ENCODE measurements at places on chromosomes 7 and 10.

DNA sequence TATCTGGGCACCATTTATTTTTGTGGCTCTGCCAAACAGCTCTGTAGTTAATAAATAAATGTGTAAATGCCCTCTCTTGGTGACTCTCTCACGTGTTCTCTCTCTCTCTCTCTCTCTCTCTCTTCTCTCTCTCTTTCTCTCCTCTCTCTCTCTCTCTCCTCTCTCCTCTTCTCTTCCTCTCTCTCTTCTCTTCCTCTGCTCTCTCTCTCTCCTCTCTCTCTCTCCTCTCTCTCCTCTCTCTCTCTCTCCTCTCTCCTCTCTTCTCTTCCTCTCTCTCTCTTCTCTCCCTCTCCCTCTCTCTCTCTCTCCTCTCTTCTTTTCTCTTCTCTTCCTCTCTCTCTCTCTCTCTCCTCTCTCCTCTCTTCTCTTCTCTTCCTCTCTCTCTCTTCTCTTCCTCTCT is 145.8 kb upstream of the TMEM72 start:
- no peak for DNase-seq

DNA sequence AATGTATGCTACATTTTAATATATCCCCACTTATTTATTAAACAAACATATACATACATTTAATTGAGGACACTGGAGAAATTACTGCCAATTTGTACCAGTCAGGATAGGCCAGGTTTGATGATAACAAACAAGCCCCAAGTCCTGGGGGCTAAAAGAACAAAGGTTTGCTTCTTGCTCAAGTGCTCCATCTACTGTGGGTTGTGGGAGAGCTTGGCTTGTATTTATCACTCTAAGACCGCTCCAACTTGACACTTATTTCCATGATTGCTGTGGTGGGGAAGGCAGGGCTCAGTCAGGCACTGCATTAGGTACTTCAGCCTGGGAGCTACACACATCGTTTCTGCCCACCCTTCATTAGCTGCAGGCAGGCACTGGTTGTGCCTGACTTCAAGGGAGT is 136.6 kb upstream of the ZNF32 start:
- DNase-seq, result no peak

- no peak for DNase-seq
Measured at GRCh38 chr7:43072530-43072929, 39.9 kb upstream of the HECW1 start.

DNA sequence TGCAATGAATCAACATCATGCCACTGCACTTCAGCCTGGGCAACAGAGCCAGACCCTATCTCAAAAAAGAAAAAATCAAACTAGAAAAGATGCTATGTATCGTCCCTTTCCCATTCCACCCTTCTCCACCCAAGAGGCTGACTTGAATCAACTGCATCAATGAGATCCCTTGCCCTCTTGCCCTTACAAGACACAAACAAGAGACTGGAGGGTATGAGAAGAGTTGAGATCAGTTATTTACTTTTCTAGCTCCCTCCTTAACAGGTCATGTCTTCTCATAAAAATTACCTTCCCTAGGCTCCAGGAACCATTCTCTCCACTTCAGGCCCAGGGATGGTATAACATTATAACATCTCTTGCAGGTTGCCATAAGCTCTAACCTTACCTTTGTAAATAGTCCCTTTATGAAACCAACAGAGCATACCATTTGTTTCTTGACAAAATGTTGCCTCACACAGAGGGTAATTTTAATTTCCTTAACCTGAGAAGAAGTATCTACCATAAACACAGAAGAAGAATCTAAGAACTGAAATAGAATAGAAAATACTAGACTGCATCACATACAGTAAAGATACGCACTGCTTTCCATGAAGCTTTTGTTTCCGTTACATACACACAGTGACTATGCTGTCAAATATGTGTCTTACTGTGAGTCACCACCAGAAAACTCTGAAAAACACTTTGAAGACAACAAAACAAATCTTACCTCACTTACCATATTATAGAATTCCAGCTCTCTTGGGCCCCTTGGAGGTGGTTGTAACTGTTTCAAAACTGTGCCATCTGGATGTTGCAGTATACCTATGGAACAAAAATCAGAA is 30.5 kb downstream of the IPMK start:
- DNase-seq, result no peak

DNA sequence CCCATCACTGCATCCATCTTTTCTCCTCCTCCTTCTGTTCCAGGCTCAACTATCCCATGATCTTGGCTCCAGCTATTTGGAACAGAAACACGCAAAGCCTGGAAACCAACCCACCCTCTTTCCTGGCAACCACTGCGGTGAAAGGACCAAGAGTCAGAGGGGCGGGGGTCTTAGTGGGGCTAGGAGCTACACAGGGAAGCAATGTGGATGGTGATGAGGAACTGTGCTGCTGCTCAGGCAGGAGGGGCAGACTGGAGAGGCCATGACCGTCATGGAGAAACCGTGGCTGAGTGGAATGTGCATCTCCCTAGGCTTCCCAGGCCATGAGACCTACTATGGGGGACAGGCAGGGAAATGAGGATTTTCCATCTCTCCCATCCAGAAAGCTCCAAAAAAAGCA is 25.6 kb downstream of the PLAC9 start:
- DNase-seq, result no peak

- no peak for DNase-seq
Measured at GRCh38 chr10:117159390-117159789, 21.3 kb upstream of the VAX1 start.

DNA sequence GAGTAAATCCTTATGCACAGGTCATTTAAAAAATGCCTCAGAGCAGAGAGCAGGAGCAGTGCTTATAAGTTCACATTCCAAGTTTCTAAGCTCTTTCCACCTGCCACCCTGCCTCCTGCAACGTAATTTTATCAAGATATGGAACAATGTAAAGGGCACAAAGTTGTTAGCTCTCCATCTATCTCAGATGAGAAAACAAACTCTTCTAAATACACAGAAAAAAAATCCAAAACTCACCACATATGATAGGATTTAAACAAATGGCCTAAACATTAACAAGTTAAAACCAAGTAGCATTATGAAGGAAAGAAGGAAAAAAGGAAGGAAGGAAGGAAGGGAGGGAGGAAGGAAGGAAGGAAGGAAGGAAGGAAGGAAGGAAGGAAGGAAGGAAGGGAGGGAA is 1132.8 kb downstream of the GRM8 start:
- no peak for DNase-seq

DNA sequence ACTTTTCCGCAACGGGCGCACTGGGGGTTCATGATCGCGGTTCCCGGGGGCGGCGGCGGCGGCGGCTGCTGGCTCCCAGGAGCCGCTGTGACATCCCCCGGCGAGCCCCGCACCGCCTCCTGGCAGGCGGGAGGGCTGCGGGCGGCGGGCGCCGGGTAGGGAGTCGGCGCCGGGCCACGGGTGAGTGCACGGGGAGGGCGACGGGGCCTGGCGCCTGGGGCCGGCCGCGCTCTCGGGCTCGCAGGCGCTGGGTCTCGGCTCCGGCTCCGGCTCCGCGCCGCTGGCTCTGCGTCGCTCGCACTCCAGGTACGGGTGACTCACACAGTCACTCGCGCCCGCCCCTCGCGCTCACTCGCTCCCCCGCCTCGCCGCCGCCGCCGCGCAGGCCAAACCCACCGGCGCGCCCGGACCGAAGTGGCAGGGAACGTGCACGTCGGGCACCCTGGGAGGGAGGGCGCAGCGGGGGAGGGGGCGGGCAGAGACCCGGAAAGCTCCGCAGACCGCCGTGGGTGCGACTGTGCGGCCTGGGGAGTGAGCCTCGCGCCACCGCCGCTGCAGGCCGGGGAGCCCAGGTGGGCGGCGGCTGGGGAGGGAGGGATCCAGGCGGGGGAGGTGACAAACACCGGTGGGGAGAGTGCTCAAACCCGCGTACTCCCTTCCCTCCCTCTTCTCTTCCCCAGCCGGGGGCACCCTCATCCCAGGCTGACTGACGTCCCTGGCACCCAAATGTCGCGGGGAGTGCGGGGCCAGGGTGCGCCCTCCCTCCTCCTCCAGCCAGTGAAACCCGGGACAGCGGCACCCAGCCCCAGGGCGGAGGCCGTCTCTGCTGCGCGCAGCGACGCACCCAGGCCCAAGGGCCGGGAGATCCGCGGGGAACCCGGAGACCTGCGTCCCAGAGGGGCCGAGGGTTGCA is 276.9 kb upstream of the NEBL start:
- DNase-seq, result no peak

DNA sequence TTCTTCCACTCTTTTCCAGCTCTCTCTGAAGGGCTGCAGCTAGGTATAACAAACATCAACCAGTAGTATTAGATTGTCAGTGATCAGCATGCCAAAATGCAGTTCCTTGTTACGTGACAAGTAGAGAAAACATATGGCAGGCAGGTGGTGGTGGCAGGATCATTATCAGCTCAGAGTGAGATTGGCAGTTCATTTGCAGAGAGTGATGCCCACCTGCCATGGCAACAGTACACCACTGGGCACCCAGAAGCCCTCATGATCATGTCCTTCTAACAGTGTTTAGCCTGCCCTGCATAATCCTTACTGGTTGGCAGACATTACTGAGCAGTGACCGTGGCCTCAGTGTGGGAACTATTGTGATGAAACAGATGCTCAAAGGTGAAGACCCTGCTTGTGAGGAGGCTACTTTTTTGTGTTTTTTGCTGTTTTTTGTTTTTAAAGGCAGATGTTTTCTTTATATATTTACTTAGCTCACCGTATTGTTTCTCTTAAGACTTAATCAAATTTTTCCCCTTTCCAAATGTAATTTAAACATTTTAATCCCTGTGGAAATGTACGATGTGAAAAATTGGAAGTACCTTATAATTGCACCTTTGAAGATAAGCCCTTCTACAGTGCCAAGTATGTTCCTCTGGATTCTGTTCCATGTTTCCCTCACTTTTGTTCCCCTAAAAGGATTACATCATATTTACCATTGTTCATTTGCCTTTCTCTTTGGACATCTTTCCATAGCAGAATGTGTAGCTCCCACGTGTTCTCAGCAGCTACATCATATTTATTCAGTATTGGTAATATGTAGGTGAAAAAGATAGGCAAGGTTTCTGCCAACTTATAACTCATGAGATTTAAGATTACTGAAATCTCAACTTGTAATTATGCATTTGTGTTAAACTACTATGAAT is 179.6 kb downstream of the SND1 start:
- no peak for DNase-seq

DNA sequence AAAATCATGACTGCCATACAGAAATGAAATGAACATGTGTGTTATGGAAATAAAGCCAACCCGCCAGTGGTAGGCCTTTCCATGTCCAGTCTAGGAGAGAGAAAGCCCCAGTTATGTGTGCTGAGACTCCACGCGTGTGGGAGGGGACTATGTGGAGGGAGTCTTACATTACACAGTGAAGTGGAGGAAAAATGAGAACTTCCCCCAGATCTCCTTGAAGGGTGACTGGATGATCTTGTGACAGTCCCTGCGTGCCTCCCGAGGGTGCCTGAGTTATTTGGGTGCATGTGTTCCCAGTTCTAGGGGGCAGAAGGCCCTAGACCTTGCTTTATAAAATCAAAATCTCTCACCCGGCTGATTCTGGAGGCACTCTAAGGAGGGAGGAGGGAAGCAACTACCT is 24.2 kb downstream of the UPP1 start:
- no peak for DNase-seq

DNA sequence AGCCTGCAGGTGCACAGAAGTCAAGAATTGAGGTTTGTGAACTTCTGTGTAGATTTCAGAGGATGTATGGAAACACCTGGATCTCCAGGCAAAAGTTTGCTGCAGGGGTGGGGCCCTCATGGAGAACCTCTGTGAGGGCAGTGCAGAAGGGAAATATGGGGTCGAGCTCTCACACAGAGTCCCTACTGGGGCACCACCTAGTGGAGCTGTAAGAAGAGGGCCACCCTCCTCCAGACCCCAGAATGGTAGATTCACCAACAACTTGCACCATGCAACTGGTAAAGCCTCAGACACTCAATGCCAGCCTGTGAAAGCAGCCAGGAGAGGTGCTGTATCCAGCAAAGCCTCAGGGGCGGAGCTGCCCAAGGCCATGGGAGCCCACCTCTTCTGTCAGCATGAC is 205.8 kb downstream of the CCSER2 start:
- no peak for DNase-seq

GRCh38 chr7:88942815-88943501 is 147.4 kb upstream of the TEX47 start:
- no peak for DNase-seq

- DNase-seq, result no peak
Measured at GRCh38 chr10:129546106-129546505, 79.1 kb downstream of the MGMT start.

GRCh38 chr7:121366852-121367431 is 29.2 kb downstream of the FAM3C start:
- no peak for DNase-seq

- peak; percentile 92 for DNase-seq
Measured at GRCh38 chr10:119103903-119104653, at the start of gene DENND10. Gene DENND10 (plus strand): TSS chr10:119104113. CDS start chr10:119104143, 30 bp downstream.

- no peak for DNase-seq
Measured at GRCh38 chr10:2210088-2210487, 472.8 kb upstream of the ADARB2 start.

DNA sequence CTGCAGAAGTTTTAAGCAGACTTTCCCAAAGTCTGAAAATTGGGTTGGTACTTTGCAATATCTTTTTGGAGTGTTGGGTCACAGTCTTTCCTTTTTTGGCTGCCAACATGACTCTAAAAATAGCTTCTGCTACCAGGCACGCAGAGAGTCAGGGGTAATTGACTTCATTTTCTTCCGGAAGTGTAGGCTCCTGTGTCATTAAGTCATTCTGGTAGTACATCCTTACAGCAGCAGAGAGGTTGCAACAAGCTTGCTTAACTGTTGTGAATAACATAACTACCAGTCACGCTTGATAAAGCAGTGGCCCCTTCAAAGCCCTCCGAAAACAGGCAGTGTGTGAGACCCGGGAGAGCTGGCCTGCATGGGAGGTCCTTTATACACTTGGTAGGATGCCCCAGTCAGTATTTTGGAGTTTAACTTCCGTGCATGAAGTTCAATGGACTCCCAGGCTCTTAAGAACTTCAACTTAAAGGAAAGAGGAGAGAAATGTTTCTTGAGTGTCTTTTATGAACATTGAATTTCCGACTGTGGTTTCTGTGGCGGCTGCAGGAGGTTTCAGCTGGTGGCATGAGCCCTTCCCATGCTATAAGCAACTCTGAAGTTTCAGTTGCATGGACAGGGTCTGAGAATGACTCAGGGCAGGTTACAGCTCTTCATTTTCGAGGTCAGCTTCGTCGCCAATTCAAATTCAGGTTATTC is 310.7 kb downstream of the GALNT17 start:
- DNase-seq, result no peak

DNA sequence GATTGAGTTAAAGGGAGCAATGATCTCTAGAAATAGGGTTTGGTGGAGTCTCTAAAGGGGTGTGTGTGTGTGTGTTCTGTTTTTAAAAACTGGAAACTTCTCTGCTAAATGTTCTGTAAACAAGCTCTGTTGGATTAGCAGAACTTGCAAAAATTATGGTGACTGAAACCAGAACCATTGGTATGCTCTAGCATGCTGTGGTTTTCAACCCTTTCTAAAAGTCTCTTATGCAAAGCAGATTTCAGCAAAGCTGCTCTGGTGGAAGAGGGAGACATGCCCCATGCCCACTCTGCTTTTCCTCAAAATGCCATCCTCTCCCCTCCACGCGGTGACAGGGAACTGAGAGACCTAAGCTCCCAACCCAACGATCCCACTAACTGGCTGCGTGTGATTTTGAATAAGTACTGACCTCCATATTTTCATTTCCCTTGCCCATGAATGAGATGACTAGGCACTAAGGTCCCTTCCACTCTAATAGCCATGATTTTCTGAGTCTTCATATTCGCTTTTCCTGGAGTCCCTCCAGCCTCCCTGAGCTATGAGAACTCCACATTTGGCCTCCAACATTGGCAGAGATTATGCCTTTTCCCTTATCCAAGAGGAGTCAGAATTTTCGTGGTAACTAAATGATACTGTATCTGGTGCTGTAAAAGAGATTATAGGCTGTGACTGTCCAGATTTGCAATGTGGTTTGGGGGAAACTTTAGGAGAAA is 117.3 kb upstream of the PALS2 start:
- no peak for DNase-seq

- DNase-seq, result no peak
Measured at GRCh38 chr7:105794741-105795729, 81.4 kb downstream of the ATXN7L1 start.
